SJCRH30 (cell line): ENCODE measurements at places on chromosomes 2 and 18.

DNA sequence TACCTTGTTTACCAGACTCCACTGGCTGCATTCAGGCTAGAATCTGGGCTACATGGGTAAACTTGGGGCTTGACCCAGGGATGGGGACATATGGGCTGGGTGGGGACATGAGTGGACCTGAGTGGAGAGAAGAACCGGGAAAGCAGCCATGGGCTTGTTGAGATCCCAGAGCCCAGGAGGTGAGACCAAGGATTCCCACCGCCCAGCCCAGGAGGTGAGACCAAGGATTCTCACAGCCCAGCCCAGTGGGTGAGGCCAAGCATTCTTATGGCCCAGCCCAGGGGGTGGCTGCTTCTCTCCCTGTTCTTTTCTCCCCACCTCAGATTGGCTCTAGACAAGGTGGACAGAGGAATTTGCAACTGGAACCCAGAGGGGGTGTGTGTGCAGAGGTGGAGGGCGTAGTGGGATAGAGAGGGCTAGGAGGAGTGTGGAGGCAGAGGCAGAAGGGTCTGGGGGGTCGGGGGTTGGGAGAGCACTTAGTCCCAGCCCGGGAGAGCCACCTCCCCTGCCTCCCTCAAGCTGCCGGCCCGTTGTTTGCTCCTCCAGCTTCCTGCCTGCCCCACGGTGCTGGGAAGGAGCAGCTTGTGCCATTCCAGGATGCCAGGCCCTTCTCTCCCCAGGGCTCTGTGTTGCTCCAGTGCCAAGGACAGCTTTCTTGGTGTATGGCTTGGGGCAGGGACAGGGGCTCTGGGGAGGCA is 25.6 kb downstream of the GLI2 start:
- DNase-seq = no peak

GRCh38 chr18:36461551-36461987 is 164.1 kb downstream of the FHOD3 start:
- no peak for DNase-seq

GRCh38 chr2:142825861-142826260 is 51.6 kb upstream of the KYNU start:
- no peak for DNase-seq

DNA sequence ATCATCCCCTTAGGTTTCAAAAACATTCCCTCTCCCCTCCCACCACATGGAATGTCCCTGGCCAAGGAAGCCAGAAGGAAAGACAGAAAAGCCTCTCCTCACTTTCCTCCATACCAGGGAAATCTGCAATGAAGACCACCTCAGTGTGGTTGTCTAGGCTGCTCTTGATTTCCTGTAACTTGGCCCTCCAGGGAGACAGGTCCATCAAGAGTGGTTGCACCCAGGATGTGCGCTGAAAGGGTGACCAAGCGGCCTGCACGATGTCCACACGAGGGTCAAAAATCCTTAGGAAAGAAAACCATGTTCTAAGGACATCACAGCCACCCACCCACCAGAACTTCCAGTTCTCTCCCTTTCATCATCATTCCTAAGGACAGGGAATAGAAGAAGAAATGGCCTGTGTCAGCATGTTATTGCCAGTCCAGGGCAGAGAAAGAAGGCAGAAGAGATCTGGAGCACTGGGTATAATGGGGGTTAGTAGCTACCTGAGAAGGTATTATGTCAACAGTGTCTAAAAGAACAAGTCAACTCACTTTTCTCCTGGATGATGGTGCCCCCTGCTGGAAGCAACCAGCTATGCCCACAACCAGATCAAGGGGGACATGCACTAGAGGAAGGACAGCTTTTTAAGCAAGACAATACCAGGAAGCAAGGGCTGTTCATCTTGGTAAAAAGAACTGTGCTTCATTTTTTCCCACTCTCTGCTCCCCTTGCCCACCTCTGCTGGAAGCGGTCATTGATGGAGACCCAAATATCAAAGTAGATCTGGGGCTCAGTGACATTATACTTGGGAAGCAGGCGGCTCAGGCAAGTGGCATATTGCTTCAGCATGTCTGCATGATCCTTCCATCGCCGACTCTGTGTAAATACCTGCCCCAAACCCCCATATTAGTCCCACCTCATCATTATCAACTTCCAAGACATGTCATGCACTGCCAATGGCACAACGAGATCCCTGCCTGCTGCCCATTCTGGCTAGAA is 9.3 kb downstream of the GGCX start:
- peak; percentile 92 for DNase-seq

- peak; percentile 68 for DNase-seq
Observed at GRCh38 chr2:113273027-113273551, 5.6 kb downstream of the PAX8 start.
